Activated CD8-positive, alpha-beta memory T cell treated with anti-CD3 and anti-CD28 coated beads for 4 hours (primary cell): ENCODE measurements at places on chromosomes 2 and 18.

DNA sequence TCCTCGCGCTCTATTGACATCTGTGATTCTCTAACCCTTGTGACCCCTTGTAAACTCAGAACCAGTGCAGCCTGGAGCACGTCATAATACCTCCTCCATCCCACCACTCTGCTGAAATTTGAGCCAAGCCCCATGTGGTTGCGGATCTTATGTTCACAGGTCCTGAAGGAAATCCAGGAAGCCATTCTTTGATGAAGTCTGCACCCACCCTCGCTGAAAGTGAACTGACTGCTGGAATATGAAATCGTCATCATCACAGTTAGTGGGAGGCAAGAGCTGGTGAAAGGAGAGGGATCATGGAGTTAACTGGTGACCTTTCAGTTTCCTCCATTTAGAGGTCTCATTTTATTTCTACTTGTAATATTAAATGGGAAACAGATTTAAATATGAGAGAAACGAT is 21.6 kb downstream of the ZEB2 start:
- no peak for DNase-seq

- DNase-seq, result no peak
These were observed 221.7 kb downstream of the PHLPP1 start for GRCh38 chr18:62937065-62937464.

DNA sequence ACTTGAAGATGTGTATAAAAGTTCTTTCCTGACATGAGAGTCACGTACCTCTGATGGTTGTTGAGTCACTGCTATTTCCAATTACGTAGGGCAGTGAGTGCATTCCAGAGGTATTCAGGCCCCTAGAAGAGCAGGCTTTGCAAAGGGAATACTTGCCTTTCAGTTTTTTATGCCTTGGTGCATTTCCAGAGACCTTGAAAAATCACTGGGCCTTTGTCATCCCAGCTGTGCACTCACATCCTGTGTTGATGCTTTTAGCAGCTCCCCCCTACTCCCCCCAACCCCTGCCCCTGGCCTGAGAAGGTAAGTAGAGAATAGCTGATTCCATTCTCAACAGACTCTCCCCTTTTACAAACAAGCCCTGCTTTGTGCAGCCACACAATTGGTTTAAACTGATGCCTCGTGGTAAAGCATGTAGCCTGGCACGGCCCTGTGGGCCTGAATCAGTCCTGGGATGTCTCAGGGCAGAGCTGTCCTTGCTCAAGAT is 174.2 kb downstream of the PRPF40A start:
- DNase-seq, result no peak

DNA sequence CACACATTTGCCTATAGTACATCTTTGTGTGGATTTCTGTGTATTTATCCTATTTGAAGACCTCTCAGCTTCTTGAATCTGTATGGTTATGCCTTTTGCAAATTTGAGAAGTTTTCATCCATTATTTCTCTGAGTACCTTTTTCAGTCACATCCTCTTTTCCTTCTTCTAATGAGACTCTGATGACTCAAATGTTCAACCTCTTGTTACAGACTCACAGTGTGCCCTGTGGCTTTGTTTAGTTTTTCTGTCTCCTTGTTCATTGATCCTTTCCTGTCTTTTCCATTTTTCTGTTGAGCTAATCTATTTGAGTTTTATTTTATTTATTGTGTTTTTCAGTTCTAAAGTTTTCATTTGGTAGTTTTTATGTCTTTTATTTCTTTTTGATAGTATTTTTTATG is 87.0 kb upstream of the LRP1B start:
- no peak for DNase-seq

GRCh38 chr2:47079515-47080412 is 75.3 kb downstream of the STPG4 start:
- no peak for DNase-seq

DNA sequence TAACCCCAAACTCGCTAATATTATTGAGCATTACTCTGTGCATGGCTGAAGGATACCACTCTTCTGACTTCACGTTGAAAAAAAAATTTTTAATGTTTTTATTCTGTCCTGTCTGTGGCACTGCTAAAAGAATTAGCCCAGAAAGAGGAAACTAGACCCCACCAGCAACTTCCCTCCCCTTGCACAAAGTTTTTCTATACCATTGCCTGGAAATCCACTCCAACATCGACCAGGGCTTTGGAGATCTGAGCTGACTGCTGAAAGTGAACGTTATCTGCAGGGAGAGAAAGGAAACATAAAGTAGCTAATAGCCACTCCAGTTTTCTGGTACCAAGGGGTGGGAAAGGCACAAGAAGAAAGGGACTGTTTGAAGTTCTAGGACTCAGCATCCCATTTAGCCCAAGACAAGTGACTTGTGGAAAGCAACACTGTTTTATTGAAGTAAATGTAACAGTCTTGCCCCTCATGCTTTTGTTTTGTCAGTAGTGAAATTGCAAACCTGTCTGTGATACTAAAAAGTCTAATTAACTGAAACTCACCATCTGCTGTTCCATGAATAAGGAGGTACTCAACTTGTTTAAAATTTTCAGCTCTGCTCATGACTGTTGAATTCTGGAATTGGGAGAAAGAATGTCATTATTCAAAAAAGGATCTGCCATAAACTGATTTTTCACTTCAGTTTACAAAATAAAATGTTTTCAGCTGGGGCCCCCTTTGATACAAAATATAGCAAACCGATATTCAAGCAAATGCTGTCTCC is 79.1 kb downstream of the DPP4 start:
- no peak for DNase-seq

DNA sequence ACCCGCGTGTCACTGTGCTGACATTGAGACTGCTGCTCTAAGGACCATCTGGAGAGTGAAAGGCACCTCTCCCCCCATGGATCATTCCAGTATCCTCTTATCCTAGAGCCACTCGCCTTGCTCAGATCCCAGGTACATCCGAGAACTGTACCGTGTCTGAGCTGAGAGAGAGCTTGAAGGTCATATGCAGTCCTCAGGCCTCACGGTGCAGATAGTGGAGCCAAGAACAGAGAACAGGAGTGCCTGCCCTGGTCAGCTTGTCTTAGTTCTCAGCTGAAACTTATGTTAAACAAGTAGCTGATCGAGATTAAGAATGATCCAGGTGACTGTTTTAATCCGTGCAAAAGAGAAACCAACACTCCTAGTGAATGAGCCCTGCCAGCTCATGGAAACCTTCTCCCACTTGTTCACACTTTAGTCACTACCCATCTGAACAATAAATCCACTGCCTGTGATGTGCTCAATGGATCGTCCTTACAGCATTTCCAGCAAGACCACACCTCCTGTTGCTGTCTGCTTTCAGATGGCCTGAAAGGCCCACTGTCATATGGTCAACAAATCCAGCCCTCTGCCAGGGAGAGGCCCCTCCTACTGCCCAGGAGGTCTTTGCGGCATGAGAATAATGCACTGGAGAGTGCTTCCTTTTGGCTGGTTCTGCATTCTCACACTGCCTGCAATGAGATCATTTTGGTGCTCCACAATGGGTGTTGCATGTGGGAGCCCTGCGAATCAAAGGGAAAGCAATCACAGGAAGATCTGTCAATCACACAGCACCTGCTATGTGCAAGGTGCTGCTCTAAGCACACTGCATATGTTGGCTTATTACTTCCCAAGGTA is 43.7 kb upstream of the APCDD1 start:
- DNase-seq, result no peak
